Neural progenitor cell (in vitro differentiated cells): ENCODE measurements at places on chromosomes 5 and 9.

- DNase-seq, result no peak
Measured at GRCh38 chr5:31214229-31214628, 20.7 kb downstream of the CDH6 start.

- peak; percentile 25 for DNase-seq
Measured at GRCh38 chr5:142322747-142323479, 1.9 kb downstream of the SPRY4 start.

DNA sequence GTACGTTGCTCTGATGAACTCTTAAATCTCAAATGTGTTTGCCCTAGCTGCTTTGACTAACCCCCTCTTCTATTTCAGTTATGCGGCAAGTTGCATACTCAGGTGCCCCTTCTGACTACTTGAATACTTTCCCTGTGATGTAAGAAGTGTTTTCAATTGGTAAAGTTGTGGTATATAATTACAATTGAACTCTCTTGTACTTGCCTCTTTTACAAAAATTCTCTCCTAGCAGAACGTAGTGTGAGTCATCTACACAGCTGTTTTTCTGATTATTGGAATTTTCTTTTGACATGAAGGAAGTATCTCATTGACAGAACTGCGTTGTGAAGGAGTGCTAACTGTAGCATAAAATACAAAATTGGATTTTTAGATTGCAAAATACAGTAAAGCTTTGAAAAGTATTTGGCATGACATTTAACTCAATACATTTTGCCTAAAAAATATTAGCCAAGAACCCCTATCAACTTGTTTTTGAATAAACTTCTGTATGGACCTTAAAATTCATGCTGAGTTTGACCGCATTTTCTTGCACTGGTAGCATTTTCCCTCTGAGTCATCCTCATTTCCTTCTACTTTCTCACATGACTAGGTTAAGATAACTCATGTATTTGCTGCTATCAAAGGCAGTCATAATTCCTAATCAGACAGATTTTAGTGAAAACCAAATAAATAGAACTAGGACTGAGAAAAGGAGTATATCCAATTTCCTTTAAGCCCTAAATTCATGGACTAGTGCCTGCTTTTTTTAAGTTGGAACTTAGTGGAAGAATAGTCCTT, 6.3 kb downstream of the CRHBP start:
- no peak for DNase-seq

DNA sequence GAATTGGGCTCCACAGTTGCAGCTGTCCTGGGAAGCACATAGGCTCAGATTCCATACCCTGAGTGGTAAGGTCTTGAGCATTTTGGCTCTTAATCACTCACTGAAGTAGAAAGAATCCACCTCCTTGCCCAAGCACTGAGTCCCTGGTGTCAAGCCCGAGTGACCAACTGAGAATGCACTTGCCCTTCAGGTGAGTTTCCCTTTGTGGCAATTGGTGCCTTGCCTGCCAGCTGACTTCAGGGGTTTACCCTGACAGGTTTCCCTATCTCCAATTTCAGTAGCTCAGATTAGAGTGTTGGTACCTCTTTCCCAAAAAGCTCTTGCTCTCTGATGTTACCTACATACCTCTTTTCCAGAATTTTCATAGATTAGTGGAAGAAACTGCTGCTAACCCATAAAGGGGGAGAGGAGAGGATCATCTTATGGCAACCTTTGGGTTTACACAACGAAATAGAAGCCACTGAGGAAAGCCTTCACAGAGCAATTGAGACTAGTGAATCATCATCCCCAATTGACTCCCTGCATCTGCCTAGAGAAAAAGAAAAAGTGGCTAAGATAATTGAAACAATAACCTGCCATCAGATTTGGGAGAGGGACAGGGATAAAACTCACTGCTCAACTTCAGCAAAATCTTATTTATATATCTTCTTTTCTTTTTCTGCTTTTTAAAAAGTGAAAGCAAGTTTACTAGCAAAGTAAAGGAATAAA, 48.6 kb downstream of the CCL28 start:
- DNase-seq, result no peak

- no peak for DNase-seq
Measured at GRCh38 chr9:127205952-127206351, 58.6 kb upstream of the GARNL3 start.

GRCh38 chr5:146628950-146629349, 113.0 kb upstream of the GPR151 start:
- DNase-seq, result no peak

- DNase-seq, result peak; percentile 95
Measured at GRCh38 chr5:63963080-63963735, 963 bp upstream of the HTR1A start.

DNA sequence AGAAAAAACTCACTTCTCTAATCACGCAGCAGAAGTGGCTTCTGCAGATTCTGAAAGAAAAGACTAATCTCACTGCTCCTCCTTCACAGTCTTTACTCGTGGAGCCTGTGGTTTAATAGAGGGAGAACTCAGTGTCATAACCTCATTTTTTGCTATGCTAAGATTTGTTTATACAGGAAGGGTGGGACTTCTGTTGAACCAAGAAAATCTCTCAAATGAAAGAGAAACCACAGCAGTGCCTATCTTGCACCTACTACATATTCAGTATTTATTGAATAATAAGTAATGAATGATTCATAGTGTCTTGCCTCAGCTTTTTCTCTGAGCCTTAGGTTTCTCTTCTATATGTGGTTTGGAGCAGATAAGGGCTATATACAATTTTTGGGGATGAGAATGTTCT, 136.1 kb upstream of the DMAC1 start:
- DNase-seq, result no peak

DNA sequence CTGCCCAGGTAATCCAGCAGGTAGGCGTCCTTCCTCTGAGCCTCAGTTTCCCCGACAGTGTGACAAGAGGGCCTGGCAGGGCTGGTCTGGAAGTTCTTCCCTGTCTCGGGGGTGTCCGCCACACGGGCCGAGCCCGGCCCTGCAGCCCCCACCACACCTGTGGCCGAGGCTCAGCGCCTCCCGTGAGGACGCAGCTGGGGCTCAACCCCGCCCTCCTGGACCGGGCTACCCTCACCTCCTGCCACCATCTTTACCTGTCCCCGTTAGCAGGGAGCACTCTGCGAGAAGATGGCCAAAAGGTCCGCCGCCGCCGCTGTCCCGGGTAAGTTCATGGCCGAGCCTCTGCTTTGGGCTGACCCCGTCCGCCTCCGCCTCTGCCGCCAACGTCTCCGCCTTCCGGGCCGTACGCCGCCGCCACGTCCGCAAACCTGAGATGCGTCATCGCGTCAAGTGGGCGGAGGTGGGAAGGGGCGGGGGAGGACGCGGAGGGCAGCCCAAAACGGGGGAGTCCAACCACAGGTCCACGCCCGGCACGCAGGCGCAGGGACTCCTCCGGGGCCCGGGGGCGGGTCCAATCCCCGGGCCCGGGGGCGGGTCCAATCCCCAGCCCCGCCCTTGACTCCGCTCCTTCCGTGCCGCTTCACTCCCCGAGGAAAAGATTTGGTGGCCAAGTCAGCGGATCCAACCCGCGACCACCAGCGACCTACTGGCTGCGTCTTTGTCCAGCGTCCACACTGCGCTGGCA, at the start of gene LYSMD3:
Gene LYSMD3, minus strand, starts transcription at position 391 of the 745 bp plus-strand sequence. CDS start 4,295 bp downstream, outside the sequence.
- DNase-seq, result peak; percentile 97

DNA sequence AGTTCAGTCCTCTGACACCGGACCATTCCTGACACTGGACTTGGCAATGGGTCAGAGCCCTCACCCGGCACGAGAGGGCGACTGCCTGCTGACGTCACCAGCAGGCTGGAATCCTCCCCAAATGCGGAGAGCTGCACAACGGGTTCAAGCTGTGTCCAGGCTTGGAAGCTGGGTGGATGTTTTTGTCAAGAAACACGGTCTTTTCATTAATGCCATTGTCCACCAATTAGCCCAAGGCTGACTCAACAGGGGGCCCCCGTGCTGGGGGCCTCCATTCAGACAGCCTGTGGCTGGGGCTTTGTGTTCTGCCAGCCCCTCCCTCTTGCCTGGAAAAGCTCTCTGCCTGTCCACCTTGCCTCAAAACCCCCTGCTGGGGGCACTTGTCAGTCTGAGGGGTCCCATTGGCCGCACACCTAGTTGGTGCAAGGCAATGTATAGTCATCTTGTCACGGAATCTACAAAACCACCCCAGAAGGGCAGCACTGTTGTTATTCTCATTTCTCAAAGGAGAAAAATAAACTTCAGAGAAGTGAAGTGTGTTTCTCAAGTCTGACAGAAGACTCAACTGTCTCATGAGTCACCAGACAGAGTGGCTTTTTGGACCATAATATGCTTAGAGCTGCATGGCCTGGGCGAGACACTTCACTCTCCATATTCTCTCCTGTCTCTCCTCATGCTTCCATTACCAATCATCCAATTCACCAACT, 24.6 kb downstream of the NDUFA8 start:
- DNase-seq, result peak; percentile 80

DNA sequence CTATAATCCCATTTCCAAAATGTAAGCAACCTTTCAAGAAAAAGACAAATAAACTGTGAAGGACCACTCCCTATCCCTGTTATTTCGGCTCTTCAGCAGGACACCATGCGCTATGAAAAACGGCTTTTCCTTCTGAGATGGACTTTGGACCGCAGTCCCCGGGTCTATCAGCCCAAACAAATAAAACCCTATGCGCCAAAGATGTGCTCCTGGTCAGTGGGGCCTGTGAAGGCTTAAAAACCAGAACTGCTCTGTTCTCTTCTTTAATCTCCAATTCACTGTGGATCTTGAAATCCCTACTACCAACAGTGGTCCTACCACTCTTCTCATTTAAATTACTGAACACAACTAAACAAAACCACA, 33.3 kb downstream of the RAPGEF1 start:
- DNase-seq, result no peak

GRCh38 chr9:130159915-130160670, 12.1 kb upstream of the NCS1 start:
- DNase-seq, result no peak

DNA sequence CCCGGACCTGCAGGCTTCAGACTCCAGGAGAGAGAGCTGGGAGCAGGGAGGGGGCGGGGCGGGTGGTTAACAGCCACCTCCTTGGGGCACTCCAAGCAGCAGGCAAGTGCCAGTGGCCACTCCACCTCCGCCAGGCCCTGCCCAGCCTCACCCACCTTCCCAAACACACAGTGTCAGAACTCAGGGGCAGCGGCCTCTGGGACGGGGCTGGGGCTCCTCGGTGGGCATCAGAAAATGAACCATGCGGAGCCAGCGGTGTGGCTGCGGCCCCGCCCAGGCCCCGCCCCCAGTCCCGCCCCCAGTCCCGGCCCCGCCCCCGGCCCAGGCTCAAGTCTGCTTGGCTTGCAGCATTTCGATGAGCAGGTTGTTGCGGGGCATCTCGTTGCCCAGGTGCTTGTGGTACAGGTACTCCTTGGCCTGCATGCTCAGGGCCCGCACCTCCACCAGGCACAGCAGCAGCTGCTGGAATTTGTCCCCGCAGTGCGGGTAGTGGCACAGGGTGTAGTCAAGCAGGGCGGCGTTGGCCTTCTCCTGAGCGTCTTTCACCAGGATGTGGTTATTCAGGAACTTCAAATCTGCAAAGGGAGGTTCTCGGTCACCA, 24.7 kb downstream of the NR5A1 start:
- peak; percentile 58 for DNase-seq

GRCh38 chr5:61279725-61280124, 52.3 kb upstream of the ZSWIM6 start:
- no peak for DNase-seq

DNA sequence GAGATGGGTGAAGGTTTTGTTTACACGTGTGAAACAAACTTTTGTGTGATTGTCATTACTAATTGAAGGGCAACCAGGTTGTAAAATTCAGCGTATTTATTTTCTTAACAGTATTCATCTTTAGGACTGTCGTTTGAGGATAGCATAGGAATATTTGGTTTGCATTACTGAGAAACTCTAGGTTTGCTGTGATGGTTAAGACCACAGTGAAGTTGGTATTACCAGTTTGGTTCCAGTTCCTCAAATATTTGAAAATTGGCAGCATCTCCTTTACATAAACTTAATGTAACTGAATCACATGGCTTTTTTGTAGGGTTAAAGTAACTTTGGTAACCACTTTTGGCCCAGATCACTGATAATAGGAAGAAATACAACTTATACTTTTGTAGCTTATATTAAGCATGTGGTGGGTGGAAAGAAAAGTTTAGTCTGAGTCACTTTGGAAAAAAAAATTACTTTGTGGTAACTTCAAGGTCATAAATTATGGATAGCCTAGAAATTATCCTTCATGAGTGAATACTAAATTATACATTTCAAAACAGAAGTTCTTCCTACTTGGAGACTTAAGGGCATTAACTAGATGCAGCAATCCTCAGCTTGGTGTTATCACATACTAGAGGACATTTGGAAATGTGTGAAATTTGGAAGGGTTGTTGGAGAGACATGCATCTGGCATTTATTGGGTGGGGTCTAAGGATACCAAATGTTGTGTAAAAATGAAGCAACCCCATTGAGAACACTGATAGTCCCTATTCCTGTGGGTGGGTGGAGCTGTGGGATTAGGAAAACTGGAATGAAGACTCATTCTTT, 33.9 kb downstream of the G3BP1 start:
- no peak for DNase-seq

DNA sequence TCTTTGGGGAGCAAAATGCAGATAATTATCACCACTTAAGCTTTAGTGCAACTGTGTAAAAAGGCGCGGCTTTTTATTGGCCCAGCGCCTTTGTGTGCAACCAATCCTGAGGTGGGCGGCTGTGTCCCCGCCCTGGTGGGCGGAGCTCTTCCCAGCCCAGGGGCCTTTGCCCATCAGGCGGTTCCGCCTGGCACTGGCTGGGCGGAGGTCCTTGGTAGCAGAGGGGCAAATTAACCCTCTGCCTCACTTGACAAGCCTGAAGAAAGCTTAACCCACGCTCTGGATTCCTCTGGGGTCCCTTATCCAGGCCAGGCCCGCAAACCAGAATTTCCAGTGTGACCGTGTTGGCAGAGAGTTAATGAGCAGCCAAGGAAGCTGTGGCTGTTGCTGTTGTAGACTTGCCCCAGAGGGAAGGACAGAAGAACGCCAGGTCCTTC, 12.8 kb upstream of the NIPAL4 start:
- DNase-seq, result no peak

DNA sequence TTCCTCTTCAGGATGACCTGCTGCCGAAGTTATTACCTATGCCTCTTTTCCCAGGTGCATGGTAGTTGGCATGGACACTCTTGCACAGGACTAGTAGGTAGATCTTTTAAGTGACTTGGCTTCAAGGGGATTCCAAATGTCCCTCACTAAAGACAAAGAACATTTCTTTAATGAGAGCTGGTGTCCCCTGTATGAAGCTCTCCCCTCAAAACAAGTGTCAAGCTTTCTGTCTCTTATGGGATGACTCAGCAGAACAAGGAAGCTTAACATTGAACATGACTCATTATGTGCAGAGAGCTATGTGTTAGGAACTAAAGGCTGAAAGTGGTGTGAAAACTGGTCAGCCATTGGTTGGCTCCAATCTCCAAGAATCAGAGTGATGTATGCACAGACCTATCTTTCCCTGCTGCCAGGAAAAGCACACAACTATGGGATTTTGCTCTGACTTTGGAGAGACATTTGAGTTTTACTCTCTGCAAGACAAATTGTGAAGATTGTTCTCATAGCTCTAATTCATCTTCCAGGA, 120.5 kb downstream of the PRDM6 start:
- DNase-seq, result no peak

DNA sequence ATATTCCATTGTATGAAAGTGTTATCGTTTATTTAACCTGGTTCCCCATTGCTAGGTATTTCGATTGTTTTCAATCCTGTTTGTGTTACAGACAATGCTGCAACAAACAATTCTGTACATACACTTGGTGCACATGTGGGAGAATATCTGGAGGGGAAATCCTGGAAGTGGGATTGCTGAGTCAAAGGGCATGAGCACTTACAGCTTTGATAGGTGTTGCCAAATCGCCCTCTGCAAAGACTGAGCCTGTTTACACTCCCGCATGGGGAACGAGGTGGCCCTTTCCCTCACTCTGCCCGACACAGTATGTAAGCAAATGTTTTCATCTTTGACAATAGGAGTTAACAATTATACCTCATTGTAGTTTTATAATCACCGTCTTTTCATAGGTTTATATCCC, 66.2 kb downstream of the PDE6A start:
- DNase-seq, result no peak

GRCh38 chr9:137907776-137908175, 30.2 kb downstream of the CACNA1B start:
- no peak for DNase-seq
